COR-L47 (cell line): ENCODE measurements at places on chromosomes 1 and 21.

DNA sequence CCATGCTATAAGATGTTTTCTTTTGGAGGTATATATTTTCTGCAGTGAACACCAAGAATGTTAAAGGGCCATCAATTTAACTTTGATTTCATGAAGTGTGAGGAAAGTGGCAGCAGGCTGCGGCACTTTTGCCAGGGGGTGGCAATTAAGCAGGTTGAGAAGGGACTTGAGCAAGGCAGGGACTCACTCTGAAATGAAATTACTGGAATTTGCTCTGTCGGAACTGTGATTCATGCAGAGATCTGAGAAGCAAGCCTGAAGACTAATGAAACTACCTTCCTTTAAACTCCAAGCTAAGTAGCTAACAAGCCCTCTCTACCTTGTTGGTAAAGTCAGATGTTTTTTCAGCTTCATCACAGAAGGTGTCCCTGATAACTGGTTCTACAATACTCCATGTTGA is 441.6 kb downstream of the SIPA1L2 start:
- no peak for DNase-seq

GRCh38 chr1:185369786-185370185 is 52.7 kb upstream of the IVNS1ABP start:
- no peak for DNase-seq

- no peak for DNase-seq
These were observed 92.9 kb downstream of the BEND5 start for GRCh38 chr1:48683839-48684238.

DNA sequence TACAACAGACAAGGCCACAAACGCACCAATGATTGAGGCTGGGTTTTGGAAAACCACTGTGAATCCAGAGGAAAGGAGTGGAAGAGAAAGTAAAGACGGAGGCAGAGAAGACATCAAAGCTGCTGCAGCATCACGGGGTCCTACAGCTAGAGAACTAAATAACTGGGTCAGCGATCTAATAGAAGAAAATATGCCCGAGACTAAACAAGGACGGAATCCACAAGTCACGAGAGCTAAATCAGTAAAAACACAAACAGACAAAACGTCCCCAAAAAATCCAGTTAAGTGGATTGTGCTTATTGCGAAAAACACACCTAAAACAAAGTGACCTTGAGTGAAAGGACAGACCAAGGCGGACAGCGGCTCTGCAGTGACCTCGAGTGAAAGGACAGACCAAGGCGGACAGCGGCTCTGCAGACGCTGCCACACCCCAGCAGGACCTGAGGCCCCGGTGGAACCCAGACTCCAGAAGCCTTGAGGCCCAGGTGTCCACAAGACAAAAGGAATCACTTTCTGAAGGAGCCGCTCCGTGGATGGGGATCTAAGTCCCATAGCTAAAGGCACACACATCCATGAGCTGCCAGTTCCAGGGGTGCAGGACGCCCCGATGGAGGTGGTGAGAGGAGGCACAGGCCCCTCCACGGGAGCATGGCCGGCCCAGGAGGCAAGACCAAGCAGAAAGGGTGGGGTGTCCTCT is 6.0 kb downstream of the FTCD start:
- no peak for DNase-seq

- DNase-seq = peak; percentile 65
These were observed 8.1 kb upstream of the INKA2 start for GRCh38 chr1:111747282-111747734.

DNA sequence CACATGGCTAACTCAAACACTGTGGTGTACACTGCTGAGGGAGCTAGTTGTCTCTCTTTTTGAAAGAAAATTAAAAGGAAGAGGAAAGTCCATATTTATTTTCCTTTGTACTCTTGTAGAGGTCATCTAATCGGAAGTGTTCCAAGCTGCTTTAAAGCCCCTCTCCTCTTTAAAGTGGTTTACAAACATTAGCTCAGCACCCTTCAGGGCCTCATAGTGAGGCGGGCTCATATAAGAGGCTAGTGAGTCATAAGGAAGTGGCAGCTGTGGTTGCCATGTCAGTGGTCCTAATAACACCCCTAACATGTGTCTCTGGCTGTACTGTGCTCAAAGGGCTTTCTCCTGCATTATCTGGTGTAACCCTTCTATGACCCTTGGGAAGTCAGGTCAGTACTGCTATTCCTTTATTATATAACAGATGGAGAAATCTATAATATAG is 104.4 kb upstream of the SERBP1 start:
- no peak for DNase-seq
